ENCODE measurements at places on chromosomes 3 and 15.

DNA sequence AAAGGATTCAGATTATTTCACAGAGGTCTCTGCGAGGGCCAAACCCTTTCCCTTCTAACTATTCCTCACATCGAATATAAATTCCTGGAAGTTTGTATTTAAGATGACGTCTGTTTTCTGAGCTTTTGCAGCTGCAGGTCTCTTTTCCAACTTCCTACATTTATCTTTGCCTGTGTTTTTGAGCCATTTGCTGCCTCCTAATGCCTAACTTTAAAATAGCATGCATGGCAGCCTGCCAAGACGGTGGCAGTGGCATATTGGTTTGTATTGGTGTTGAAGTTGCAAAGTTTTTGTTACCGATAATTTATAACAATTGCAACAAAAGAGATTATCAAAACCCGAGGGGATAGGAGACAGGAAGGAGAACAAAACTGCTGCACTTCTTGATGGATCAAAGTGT is 187.1 kb upstream of the DNAJC19 start:
- DNase-seq, result peak; percentile 36

GRCh38 chr3:123568875-123569274 is 16.0 kb downstream of the HACD2 start:
- DNase-seq, result no peak

DNA sequence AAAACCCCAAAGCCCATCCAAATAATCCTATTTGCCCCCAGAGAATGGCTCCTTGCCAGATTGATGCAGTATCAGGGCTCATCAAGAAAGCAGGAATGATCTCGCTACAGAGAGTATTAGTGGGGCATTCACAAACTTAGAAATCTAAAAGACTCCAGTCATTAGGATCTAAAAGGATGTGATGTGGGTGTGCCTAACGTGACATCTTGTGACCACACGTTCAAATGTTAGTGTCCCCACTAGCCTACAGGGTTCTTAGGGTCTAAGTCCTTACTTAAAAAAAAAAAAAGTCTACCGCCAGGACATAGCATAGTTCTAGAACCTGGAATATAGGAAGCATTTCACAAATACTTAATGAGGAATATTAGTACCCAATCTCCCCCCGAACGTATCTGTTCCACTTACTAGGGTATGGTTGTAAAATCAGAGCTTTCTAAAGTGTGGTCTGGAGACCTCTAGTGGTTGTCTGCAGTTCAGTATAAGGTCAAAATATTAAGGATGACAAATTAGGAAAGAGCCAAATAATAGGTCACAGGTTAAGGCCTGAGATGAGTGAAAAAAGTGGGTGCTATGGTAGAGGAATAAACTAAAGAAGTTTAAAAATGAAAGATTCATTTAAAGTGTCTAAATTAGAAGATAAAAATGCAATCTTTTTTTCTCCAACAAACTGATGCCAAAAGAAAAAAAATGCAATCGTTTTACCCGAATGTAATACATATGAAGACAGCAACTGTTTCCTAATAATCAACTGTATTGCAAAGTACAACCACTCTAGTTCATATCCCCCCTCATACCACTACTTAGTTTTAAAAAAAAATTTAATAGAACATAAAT is 4.2 kb upstream of the CHRM5 start:
- no peak for DNase-seq

GRCh38 chr3:186682812-186683211 is 17.0 kb downstream of the HRG start:
- no peak for DNase-seq

DNA sequence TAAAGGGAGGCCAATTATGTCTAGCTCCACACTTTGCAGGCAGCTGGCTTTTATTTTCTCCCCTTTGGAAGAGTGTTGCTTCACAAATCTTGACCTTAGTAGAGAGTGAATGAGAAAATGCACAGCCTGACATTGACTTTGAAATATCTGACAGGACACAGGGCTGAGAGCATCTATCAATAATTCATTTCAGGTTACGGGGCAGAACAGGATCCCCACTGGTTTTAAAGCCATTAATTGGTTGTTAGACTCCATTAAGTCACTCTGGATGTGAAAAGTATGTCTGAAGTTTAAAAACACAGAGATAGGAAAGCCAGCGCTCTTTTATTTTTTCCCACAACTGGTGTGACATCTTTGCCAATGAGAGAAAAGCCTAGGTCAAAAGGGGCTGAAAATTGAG is 251.9 kb upstream of the TMC3 start:
- DNase-seq, result no peak

DNA sequence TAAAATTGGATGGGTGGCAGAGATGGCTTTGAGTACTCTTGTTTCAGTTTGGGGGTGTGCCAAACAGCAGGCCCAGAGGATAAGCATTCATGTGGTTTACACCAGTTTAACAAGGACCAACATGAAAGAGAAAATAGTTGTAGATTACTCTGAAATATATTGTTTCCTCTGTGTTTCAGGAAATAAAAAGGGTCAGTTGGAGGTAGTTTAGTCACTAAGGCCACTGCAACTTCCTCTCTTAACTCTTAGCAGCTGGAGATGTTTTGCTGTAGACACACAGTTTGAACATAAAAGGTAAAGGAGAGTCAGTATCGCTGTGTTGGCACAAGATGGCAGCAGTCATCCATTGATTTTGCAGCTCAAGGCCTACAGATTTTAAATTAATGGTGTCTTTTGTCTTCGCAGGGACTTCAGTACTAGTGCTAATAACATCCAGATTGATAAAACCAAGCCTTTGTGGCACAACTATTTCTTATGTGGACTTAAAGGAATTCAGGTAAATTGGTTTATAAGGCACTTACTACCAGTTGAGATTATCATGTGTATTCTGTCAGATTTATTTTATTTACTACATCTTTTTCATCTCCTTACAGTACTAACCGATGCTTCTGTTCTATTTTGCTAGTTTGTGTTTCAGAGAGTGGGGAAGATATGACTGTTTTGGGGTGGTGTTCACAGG is 65.5 kb downstream of the GALK2 start:
- peak; percentile 19 for DNase-seq

DNA sequence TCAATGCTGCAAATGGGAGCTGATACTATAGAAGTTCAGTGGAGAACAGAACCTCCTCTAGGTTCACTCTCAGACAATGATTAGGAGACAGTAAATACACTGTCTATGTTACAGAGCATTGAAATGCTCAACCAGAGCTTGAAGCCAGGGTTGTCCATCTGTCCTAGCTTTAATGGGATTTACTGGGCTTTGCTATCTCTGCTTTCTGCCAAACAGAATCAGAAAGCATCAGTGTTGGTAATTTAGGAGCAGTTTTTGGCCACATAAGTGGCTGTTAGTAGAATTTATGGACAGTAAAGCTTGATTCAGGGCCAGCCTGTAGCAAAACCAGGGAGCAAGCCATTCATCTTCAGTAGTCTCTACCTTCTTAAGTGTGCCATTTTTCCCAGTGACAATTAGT is 396.3 kb downstream of the LSAMP start:
- DNase-seq, result no peak

- no peak for DNase-seq
These were observed 93.9 kb upstream of the VGLL3 start for GRCh38 chr3:87084868-87085267.

GRCh38 chr3:173761161-173761560 is 363.6 kb downstream of the NLGN1 start:
- no peak for DNase-seq

- DNase-seq, result no peak
These were observed 194.5 kb upstream of the GAP43 start for GRCh38 chr3:115428841-115429240.

- no peak for DNase-seq
These were observed 42.1 kb upstream of the RAF1 start for GRCh38 chr3:12705981-12706380.

DNA sequence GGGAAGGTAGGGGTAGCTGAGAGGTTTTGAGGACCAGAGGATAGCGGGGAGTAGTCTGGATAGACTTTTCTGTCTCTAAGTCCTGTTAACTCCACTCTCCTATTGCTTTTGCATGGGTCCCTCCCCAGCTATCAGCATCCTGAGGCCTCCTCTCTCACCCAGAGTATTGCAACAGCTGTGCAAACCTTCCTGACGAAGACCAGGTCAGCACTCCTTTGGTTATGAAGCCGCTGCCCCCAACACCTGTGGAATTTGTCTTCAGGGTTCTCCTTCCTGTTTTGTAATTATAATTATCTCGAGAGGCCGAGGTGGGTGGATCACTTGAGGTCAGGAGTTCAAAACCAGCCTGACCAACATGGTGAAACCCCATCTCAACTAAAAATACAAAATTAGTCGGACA is 24.8 kb downstream of the TYRO3 start:
- DNase-seq, result no peak

DNA sequence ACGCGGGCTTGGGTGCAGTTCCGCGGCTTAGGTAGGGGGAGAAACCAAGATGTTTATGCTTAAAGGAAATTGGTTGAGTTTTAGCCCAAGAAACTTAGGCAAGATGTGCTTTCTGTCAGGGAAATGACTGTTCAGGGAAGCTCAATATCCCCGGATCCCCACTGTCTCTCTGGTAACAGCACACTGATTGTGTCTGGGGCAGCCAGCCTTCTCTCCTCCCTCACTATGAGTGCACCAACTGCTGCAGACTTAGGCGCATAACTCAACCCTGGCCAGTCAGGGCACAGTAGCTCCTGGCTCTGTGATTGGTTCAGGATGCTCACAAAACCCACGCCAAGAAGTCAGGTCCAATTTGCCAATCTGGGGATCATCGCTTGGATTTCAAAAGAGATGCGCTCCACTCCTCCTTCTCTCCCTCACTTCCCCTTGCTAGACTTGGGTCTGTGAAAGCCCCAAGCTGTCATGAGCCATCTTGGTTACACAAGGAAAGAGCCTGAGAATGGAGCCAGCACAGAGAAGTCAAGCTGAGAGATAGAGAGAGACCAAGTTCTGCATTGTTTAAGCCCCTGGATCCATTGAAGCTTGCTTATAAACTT is 42.5 kb upstream of the CACNA2D3 start:
- DNase-seq, result no peak

- DNase-seq, result no peak
These were observed 4.3 kb upstream of the SLCO3A1 start for GRCh38 chr15:91849180-91849579.

- no peak for DNase-seq
These were observed 3.5 kb downstream of the BTBD1 start for GRCh38 chr15:83063551-83063950.

- no peak for DNase-seq
These were observed 701.2 kb downstream of the NLGN1 start for GRCh38 chr3:174098746-174099145.

DNA sequence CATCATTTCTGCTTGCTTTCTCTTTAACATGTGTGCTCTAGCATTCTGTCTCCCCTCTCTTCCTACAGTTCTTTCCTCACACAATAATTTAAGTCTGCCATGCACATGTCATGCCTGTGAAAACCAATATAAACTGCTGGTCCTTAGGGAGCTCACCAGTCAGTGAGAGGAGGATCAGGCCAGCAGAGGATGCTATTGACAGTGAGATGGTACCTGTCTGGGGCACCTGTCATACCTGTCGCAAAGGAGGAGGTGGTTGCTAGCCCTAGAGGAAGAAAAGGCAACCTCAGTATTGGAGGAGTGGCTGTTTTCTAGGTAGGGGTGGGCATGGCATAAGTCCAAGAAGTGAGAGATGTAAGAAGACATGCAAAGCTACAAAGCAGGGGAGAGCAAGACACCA is 194.6 kb downstream of the GABRG3 start:
- no peak for DNase-seq

- no peak for DNase-seq
These were observed 83.9 kb downstream of the PPARG start for GRCh38 chr3:12372741-12373280.

- no peak for DNase-seq
These were observed 133.4 kb upstream of the SMAD3 start for GRCh38 chr15:66931768-66932633.

DNA sequence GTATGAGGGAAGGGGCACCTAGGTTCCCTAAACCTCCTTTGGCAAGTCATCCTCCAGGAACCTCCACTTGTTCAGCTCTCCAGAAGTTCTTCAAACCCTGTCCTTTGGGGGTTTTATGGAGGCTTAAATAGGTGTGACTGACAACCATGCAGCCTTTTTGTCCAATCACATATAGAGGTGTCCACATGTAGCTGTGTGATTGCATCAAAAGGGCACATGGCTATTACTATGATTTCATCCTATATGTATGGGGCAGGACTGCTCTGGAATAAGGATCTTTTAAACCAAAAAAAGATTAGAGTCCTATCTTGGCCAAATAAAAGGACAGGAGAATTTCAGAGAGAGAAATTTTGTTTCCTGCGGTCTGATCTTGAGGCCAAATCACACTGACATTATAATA is 453.2 kb upstream of the EPHA6 start:
- DNase-seq, result no peak

GRCh38 chr15:57994221-57995049 is 71.1 kb downstream of the ALDH1A2 start:
- DNase-seq, result no peak
